ENCODE measurements at places on chromosomes 7 and 10. TPM values are rescaled to one million over a fixed set of nuclear protein-coding genes. Genes with fewer than 3 reads are reported as not detected.

Gene C10orf71
- not detected for total RNA-seq

Gene ZNF786
- total RNA-seq = 6.3 TPM

Gene KDM7A
- 9.6 TPM for total RNA-seq

Gene TRIM50
- not detected for total RNA-seq

Gene ZNF425
- total RNA-seq = 1.0 TPM

Gene EEPD1
- 0.27 TPM for total RNA-seq

Gene ALOX5
- total RNA-seq = not detected

Gene C10orf62
- not detected for total RNA-seq

Gene ZFAND2A
- 16.5 TPM for total RNA-seq

Gene TMEM270
- not detected for total RNA-seq

Gene OR9A2
- total RNA-seq = not detected

Gene CYP2C18
- not detected for total RNA-seq

Gene ZNF680
- total RNA-seq = 18.0 TPM

Gene FAM13C
- 0.93 TPM for total RNA-seq

Gene LGI1
- not detected for total RNA-seq

Gene PLAC9
- total RNA-seq = 4.9 TPM

Gene FAM25A
- not detected for total RNA-seq

Gene TRPV5
- total RNA-seq = not detected

Gene ZC3HAV1L
- 31.3 TPM for total RNA-seq

Gene WAC
- total RNA-seq = 102 TPM

Gene PRTFDC1
- 13.6 TPM for total RNA-seq

Gene PDZD8
- 40.7 TPM for total RNA-seq

Gene ZNF32
- total RNA-seq = 15.0 TPM

Gene ERVW-1
- total RNA-seq = not detected

Gene C10orf143
- total RNA-seq = 0.57 TPM

Gene ACTR3C
- 0.07 TPM for total RNA-seq

Gene ETV1
- 15.2 TPM for total RNA-seq

Gene AGK
- total RNA-seq = 57.1 TPM

Gene PRR15
- total RNA-seq = 2.0 TPM

Data from thoracic aorta endothelial cell (primary cell).